CD8-positive, alpha-beta memory T cell (primary cell): ENCODE measurements at places on chromosomes 1 and 21. TPM values are rescaled to one million over a fixed set of nuclear protein-coding genes. Genes with fewer than 3 reads are reported as not detected.

CRABP2 gene
- total RNA-seq, result 0.66 TPM

ANKRD13C gene
- total RNA-seq, result 29.4 TPM

DNA sequence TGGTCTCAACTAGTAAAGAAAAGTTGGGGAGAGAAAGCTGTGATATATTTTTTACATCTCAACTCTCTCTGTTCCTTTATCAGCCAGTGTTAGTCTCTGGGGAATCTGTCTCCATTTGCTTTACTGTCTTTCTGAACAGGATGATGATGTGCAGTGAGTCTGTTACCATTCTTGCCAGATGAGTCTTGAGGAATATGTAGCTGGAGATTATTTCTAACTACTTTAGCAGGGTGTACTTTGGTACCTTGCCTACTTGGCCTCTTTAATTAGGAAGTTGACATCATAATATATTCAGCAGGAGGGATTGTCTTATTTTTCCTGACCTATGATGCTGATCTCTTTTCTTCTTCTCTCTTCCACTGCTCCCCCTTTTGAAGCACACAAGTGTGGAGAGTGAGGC lies 15.7 kb upstream of the HAX1 start:
- no peaks in the 10 kb centered on the region for H3K4me1 ChIP-seq
- no peak overlapping the region for H3K4me3 ChIP-seq
- H3K36me3 ChIP-seq, result peaks cover 81% of the 10 kb centered on the region
- no peak for DNase-seq
- no peaks in the 10 kb centered on the region for H3K27me3 ChIP-seq

DNA sequence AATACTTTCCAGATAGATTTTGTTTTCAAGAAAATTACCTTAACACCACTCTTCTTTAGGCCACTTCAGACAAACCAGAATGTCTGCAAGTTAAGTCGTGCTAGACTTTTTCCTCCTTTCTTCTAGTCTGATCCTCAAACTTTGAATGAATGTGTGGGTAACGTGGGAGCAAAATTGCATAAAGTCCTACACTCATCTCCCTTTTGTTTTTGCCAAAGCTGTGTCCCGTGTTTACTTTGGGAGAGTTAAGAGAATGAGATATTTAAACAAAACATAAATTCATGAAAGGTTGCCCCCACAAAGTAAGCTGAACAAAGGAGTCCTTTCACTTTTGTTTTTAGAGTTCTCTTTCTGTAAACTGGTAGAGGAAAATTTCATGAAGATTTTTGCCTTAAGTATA lies 16.9 kb upstream of the VAMP3 start:
- no peaks in the 10 kb centered on the region for H3K36me3 ChIP-seq
- H3K27ac ChIP-seq, result no peak overlapping the region
- no peaks in the 10 kb centered on the region for H3K27me3 ChIP-seq
- H3K4me3 ChIP-seq, result no peak overlapping the region
- H3K4me1 ChIP-seq, result peaks cover 4% of the 10 kb centered on the region
- DNase-seq, result no peak

DNA sequence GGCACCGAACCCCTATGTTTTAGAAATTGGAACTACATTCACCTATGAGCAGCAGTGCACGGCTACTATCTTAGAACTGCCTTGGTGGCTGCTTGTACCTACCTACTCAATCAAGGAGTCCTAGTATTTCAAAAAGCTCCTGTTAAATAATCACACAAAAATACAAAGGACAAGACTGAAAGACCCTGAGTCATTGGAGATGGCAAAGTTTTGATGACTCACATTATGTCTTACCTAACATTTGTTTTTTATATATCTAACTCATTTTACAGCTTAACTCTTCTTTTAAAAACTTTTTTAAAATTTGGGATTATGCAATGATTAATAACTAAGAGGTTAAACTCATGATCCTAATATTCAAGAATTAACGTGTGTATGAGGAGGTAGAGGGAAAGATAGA lies 1206.0 kb upstream of the TMPRSS15 start:
- no peaks in the 10 kb centered on the region for H3K4me1 ChIP-seq
- H3K27ac ChIP-seq, result no peak overlapping the region
